ENCODE measurements at places on chromosomes 13 and 19.

GRCh38 chr19:33780251-33780650, 16.4 kb upstream of the KCTD15 start:
- no peak for DNase-seq

- no peak for DNase-seq
These were observed 4.7 kb downstream of the HCN2 start for GRCh38 chr19:594265-594870.

GRCh38 chr13:111387945-111388600, 67.6 kb downstream of the TEX29 start:
- DNase-seq = no peak

DNA sequence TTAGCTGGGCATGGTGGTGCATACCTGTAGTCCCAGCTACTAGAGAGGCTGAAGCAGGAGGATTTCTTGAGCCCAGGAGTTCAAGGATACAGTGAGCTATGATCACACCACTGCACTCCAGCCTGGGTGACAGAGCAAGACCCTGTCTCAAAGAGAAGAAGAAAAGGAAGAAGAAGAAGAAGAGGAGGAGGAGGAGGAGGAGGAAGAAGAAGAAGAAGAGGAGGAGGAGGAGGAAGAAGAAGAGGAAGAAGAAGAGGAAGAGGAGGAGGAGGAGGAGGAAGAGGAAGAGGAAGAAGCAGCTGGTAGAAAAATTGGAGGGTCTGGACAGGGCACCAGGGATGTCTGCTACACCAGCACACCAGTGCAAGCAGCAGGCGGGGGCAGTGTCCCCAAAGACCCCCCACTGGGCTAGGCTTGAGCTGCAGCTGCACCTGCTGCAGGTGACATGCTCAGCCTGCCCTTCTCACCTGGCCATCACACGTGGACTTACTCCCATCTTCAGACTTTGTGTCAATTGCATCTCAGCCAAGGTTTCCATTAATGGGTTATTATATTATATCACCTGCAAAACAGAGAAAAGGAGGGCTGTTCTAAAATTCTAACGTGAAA, 180.9 kb upstream of the ZNF507 start:
- DNase-seq = no peak

GRCh38 chr13:110403721-110404120, 96.6 kb downstream of the COL4A2 start:
- no peak for DNase-seq

- DNase-seq = no peak
These were observed 100.8 kb downstream of the TUBGCP3 start for GRCh38 chr13:112487127-112487517.

GRCh38 chr13:60260440-60260839, 96.7 kb upstream of the DIAPH3 start:
- DNase-seq = no peak

DNA sequence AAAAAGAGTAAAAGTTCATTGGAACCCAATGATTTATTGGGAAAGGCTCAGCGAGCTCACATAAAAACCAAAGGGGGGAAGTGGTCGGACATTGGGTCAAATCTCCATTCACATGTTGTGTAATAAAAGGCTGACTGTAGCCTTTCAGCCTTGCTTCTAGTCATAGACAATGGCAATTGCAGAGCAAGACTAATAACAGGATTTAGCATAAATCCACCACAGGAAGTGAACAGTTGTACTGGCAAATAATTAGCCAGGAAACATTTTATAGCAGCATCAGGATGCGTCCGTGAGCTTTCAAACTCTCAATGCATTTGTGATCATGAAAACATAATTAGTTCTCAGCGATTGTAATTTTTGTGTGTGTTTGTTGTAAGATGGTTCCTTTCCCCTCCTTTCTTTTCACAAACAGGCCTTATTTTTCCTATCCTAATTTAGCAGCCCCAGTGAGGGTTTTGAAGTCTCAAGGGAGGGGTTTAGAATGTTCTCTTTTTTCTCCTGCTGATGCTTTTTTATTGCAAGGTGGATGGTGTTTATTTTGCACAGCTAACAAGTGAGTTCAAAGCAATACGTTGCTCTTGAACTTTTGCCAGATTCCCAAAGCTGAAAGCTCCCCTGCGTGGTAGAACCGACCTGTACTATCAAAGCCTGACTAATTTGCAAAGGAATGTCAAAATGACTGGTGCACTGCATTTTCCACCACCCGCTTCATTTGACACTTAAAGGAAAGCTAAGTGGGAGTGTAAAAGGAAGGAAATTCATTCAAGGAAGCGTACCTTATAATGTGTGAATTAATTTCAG, 105.6 kb downstream of the SPRY2 start:
- peak; percentile 76 for DNase-seq

GRCh38 chr19:55109527-55110291, 7.7 kb downstream of the PPP1R12C start:
- no peak for DNase-seq

Data from bronchial epithelial cell (primary cell).